Brain (organoid and tissue), 16 donors: ENCODE measurements at places on chromosomes 2 and 18. TPM values are rescaled to one million over a fixed set of nuclear protein-coding genes. Genes with fewer than 3 reads are reported as not detected.

GRCh38 chr2:49948091-49948490, 793.8 kb upstream of the FSHR start:
- DNase-seq: no peak

DNA sequence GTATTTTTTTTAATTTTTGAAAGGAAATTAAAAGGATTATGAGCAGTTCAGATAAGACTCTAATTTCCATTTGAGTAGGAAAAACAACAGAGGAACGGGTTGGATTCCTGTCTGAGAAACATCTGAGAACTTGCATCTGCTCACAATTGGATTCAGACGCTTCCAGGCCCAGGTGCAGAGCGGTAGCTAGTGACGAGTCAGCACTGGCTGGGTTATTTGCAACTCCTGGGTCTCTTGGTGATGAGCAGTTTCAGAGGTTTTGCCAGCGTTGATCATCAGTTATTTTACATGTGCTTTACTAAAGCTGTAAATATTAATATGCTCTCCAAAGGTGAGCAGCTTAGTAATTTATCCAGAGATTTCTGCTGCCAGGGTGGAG, 39.1 kb upstream of the B3GNT7 start:
- DNase-seq: no peak

DNA sequence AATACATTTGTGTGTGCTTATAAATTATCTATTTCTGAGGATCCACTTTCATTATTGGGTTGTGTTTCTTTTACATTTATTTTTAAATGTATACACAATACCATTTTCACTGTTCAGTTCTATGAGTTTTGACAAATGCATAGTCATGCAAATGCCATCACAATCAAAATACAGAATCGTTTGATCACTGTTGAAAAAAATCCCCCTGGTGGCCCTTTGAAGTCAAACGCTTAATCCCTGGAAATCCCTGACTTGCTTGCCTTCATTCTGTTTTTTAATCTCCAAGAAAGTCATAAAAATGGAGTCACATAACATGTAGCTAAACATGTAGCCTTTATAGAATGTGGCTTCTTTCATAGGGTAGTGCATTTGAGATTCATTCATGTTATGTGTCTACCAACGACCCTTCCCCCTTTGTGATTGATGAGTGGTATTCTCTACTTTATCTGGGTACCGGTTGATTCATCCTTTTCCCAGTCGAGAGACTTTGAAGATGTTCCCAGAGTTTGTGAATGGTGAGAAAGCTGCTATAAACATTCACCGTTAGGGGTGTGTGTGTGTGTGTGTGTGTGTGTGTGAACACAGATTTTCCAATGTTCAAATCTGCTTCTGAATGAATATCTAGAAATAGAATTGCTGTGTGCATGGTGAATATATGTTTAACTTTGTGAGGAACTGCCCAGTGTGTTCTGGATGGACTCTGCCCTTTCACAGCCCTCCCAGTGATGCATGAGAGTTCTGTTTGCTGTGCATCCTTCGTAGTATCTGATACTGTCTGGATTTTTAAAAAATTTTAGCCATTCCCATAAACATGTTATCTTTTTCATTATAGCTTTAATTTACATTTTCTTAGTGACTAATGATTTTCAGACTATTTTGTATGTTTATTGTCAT, 173.6 kb downstream of the GALR1 start:
- DNase-seq: no peak

GRCh38 chr2:43218155-43218701, 8.2 kb downstream of the ZFP36L2 start:
- no peak for DNase-seq

GRCh38 chr2:48885841-48886240, 130.3 kb upstream of the LHCGR start:
- no peak for DNase-seq

DNA sequence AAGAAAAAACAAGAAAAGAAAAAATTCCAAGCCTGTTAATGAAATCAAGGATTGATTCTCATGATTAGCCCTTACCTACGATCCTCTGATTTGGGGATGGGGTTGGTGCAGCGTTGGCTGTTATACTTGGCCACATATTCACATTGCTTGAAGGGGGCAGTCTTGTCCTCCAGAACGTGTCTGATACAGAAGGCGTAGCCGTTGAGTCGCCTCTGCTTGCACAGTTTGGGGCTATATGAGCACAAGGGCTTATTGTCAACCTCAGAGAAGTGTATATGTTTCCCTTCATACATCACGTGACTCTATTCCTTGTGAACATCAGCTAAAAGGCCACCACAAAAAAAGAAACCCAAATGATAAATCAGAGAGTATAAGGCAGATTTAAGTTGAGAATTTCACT, 23.2 kb downstream of the INO80D start:
- no peak for DNase-seq

DNA sequence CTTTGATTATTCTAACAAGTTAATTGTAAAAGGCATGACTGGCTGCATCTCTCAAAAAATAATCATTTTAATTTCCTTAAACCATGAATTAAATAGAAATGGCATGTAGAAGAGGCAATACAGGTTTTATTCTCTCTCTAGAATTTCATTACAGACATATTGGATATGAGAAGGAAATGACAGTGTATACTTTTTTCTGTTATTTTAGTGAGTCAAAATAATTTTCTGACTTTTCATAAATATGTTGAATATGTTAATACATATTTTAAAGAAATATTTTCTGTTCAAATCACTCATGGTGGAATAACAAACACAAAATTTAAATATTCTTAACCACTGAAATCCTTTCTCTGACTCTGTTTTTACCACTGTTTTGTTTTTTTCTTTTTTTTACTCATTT, 510.4 kb downstream of the LRP1B start:
- DNase-seq: no peak

Gene LRRC30
- not detected for polyA plus RNA-seq

Gene AGAP1
- 34.9 TPM for polyA plus RNA-seq

Gene SLC11A1
- 1.7 TPM for polyA plus RNA-seq

Gene PUS10
- 1.4 TPM for polyA plus RNA-seq

Gene EPB41L3
- polyA plus RNA-seq: 83.1 TPM

Gene HOXD9
- 8.9 TPM for polyA plus RNA-seq

Gene DYNAP
- polyA plus RNA-seq: not detected
